ENCODE measurements at places on chromosomes 5 and 9.

- no peak for DNase-seq
These were observed 246.0 kb downstream of the GADD45G start for GRCh38 chr9:89850631-89851325.

GRCh38 chr5:61670941-61671340 lies 338.9 kb downstream of the ZSWIM6 start:
- no peak for DNase-seq

DNA sequence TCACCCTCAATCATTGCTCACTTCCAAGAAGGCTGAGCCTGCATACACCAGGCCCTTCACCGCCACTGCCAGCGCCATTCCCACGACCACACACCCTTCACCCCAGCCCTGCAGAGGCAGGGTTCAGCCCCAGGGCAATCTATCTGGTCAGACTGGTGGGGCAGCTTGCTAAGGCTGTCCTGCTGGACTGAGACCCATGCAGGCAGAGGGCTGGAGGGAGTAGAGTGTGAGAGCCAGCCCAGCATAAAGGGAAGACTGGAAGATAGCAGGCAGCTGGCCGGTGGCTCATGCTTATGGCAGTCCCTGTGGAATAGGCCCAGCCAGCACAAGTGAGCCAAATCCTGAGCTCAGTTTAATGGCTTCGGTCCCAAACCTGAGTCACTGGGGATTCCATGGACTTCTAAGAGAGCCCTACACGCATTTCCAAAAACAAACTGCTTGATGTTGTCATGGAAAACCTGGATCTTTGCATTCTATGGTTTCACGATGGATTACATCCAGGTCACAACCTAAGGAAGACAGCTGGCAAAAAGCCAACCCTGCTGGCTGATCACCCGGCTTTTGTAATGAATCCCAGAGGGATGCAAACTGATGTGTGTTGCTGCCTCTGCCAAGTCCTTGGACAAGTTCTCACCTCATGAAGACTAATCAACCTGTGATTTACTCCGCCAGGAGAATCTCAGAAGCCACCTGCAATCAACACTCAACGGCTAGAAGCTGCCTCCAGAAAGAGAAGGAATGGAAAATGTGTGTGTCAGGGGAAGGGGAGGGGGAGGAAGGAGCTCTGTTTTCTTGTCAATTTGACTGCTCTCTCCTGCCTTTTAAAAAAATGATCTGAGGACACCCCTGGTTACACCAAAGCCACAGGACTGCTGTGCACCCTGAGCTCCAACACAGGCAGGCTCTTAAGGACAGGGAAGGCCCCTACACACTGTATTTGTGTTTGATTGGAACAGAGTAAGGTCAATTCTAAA lies 143.6 kb downstream of the LHFPL2 start:
- DNase-seq: no peak

DNA sequence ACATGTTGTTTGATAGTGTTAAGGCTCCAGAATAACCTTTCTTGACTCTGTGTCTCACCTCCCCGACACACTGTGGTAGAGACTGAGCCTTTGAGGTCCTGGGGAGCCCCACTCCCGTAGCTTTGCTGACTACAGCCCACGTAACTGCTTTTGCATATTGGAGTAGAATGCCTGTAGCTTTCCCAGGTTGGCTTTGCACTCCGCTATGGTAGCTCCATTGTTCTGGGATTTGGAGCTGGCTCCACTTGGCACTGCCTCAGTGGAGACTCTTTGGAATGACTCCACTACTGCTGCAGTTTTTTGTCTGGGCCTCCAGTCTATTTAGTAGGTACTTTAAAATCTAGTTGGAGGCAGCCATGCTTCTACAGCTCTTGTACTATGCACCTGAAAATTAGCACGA lies 56.2 kb upstream of the ANXA1 start:
- DNase-seq: no peak

DNA sequence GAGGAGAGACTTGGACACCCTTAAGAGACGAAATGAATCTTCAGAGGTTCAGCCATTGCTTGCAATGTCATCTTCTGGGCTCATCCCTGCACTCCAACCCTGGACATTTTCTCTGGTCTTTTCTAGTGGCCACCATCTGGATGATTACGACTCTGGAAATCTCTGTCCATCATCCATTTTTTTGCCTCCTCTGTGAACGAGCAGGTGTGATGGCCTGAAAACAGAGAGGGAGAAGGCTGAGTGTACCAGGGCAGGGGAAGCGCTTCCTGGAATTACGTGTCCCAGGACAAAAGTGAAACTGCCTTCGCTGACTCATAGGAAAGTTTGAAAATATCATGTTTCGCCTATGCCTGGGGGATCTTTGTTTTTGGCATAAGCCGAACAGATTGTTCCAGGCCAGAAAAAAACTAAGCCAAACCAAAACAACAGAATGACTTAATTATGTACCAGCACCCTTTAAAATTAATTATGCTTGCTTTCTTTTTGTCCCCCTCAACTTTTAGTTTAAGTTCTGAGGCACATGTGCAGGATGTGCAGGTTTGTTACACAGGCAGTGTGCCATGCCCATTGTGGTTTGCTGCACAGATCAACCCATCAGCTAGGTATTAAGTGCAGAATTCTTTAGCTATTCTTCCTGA lies 31.9 kb downstream of the ANKRD33B start:
- DNase-seq: no peak

GRCh38 chr5:34899066-34899465 lies 16.2 kb downstream of the RAD1 start:
- no peak for DNase-seq

- DNase-seq: no peak
These were observed 26.9 kb downstream of the RAI14 start for GRCh38 chr5:34682926-34683623.

GRCh38 chr9:37408933-37409710 lies 13.4 kb upstream of the GRHPR start:
- peak; percentile 19 for DNase-seq

DNA sequence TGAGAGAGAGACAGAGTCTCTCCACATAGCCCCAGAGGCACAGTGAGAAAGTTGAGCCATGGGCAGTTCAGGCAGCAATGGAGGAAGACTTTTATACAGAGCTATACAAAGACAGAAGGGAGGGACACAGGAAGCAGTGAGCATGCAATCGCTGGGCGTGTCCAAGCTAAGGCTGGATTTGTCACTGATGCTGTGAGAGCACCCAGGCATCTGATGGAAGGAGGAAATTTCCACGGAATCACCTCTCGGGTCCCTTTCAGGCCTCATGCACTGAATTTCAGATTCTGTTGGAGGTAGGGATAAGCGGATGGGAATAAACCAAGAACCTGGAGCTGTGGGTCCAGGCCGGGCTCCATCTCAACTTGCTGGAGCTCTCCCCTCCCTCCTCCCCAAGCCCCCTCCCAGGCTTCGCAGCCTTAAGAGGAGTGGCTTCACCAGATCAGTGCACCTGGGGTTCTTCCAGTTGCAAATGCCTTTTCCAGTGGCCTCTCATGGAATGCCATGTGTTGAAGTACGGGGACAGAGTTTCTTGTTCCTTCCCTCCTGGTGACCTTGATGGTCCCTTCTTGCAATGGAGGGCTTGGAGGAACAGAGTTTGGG lies 114.8 kb upstream of the ALDH1B1 start:
- DNase-seq: no peak

GRCh38 chr5:167426501-167426900 lies 864.9 kb upstream of the WWC1 start:
- no peak for DNase-seq

GRCh38 chr9:72917892-72918509 lies 34.9 kb downstream of the ALDH1A1 start:
- DNase-seq: no peak

- no peak for DNase-seq
These were observed 166.9 kb downstream of the MEF2C start for GRCh38 chr5:88716101-88716500.

DNA sequence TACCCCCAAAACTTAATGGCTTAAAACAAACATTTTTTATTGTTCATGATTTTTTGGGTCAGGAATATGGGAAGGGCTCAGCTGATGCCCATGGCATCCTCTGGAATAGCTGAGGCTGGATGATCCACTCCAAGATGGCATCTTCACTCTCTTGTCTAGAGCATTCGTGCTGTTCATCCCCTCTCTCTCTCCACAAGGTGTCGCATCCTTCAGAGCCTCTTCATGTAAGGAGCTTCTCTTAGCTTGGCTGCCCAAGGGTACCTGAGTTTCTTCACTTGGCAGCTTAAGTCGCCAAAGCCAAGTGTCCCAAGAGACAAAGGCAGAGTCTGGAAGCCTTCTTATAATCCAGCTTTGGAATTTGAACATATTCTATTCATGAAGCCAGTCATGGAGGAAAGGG lies 294.7 kb downstream of the CHSY3 start:
- DNase-seq: no peak

DNA sequence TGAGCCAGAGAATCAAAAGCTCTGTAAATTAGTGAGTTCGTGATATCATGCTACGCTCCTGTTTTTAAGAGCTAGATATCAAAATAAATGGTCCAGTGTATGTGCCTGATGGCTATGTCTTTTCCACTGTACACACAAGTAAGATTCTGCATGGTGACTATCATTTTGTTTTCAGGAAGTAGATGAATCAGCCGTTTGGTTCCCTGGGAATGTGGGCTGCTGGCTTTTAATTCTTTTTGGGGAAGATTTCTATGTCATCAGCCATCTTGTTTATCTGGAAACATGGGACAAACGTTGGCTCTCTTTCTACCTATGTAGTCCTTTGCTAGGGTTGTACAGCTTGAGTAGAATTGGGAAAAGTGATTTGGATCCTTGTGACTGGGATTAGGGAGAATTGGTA lies 126.7 kb downstream of the GRIA1 start:
- DNase-seq: no peak

DNA sequence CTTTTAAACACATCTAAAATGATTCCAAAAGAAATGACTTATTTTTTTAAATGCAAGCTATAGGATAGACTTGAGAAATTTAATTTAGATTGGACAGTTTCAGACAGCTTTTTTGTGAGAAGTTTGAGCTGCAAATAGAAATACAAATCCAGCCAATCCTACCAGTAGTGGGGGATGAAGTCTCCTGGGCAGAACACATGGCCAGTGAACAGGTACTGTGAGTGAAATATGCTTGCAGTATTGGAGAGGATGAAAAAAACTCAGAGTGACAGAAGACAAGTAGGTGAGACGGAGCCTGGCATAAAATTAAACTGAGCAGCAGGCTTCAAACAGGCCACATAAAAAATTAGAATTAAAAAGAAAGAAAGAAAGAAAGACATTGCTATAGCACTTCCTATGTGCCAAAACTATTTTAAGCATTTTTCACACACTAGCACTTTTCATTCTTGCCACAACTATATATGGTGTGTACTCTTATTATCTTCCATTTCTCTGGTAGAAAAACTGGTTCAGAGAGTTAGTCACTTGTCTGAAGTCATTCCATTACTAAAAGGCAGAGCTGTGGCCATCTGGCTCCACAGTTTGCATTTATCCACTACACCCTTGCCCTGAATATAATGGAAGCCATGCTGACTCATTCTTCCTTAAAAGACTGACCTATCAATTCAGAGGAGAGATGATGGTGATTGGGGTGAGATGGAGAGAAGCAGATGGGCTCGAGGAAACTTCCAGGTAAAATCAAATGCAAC lies 310.2 kb upstream of the CTNND2 start:
- no peak for DNase-seq

- DNase-seq: no peak
These were observed 27.9 kb upstream of the TGFBI start for GRCh38 chr5:136000932-136001331.

DNA sequence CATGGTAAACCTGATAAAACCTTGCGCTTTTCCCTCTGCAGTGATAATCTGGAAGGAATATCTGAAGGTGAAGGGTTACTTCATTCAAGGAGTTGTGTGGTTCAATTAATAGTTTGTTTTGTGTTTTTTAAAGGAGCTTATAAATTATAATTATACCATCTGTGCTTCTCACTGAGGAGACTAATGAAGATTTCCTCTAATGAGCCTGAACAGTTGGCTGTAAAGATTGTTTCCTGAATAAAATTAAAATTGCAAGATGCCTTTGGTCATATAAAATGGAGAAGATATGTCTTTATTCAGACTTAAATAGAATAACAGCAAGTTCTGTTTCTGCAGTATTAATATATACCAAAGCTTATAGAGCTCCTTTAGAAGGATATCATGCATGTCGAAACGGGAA lies 59.9 kb downstream of the GAPVD1 start:
- no peak for DNase-seq

GRCh38 chr9:78826527-78826926 lies 529.6 kb downstream of the PSAT1 start:
- no peak for DNase-seq

- DNase-seq: no peak
These were observed 17.2 kb downstream of the SMAD5 start for GRCh38 chr5:136149891-136150290.

DNA sequence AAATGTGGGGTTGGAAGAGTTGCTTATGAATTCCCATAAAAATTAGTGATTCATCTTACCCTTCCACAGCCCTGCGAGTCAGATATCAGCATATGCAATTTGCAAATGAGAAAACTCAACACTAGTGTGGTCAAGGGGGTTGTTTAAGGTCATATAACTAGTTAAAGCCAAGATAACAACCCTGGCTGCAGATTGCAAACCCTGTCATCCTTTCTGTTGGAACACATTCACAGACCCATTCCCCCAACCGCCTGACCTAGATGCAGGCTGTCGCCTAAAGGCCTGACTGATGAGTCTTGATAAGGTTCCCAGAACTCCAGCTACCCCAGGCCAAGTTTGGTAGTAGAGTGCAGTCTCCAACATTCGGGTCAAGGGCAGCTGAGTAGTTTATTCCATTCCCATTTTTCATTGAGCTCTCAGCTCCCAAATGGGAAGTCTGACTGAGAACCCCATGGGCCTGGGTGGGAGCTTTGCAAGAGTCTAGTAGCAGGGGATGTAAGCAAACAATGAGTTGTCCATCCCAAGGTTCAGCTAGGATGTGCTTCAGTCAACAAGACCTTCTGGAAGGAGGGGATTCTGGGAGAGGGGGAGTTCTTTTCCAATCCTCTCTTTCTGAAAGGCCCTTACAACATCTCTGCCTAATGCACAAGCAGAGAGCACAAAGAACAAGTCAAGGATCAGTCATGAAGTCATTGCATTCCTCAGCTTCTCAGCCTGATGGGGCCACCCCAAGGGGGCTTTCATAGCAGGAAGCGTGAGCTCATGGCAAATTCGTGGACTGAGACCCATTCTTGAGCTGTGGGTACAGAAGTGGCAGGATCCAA lies 40.3 kb downstream of the ADAM19 start:
- DNase-seq: no peak

Measured in stimulated activated CD4-positive, alpha-beta T cell treated with anti-CD3 and anti-CD28 coated beads, Interleukin-15, amount 100 ng/mL, for 1 hour (primary cell).